Stimulated activated CD4-positive, alpha-beta T cell treated with anti-CD3 and anti-CD28 coated beads, Interleukin-15, amount 100 ng/mL, for 48 hours (primary cell): ENCODE measurements at places on chromosomes 2 and 18.
A peak's percentile ranks its signal among the peaks of the same experiment; 100 is the strongest.

DNA sequence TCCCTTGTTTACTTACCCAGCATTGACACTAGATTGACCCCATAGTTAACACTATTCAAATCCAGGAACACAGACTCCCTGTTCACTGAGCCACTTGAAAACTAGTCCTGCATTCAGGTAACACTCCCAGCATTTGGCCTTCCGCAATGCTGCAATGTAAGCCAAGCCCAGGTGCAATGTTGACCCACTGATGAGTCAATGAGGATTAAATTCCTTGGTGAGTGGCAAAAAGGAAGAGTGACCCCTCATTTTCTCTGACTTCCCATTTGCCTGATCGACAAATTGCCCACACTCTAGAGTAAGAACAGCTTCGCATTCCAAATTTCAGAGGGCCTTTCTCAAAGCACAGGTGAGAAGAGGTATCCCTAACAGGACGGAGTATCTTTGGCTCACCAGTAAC lies 251.9 kb downstream of the FBXO15 start:
- no peak for DNase-seq

- DNase-seq: no peak
Measured at GRCh38 chr18:76895498-76895897, 73.1 kb downstream of the ZNF236 start.

- DNase-seq: peak; percentile 28
Measured at GRCh38 chr2:9779596-9780264, 63.5 kb upstream of the TAF1B start.

- no peak for DNase-seq
Measured at GRCh38 chr2:84885111-84885510, 4.2 kb upstream of the TRABD2A start.

- no peak for DNase-seq
Measured at GRCh38 chr2:40374543-40375240, 77.2 kb downstream of the SLC8A1 start.

- DNase-seq: no peak
Measured at GRCh38 chr18:42011053-42011452, 56.0 kb downstream of the PIK3C3 start.
